ENCODE measurements at places on chromosomes 11 and 22.

DNA sequence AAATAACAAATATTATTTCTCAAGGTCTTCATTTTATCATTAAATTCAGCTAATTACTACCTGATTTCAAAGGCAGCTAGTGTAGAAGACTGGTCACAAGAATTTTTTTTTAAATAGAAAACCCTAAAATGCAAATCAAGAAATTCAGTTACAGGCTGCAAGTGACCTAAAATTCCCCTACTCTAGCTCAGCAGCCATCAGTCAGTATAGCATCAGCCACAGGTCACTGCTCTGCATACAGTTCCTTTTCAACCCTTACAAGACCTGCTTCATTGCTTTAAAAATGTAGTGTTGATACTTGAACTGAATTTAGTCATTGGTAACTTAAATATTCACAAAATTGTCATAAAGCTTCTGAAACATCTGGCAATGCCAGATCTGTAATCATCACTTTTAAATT is 9.5 kb upstream of the B3GNT6 start:
- no peak for DNase-seq

GRCh38 chr22:24353121-24353520 is 74.3 kb upstream of the ADORA2A start:
- no peak for DNase-seq

- no peak for DNase-seq
Observed at GRCh38 chr11:8056810-8057463, 24.1 kb upstream of the TUB start.

GRCh38 chr11:119384332-119384731 is 2.8 kb upstream of the USP2 start:
- DNase-seq: no peak

Data from NCI-H748 treated with DMSO at 0.1 percent for 48 hours (cell line).